ENCODE measurements at places on chromosomes 3 and 15. TPM values are rescaled to one million over a fixed set of nuclear protein-coding genes. Genes with fewer than 3 reads are reported as not detected.

Gene NTRK3
- total RNA-seq = 0.09 TPM

GRCh38 chr3:127688022-127688415 lies 15.3 kb downstream of the ABTB1 start:
- no peak for DNase-seq
- H3K27me3 ChIP-seq = no peaks in the 10 kb centered on the region
- peaks cover 31% of the 10 kb centered on the region for H3K36me3 ChIP-seq
- no peak overlapping the region for H3K27ac ChIP-seq
- no peak overlapping the region for H3K4me3 ChIP-seq
- H3K4me1 ChIP-seq = peaks cover 65% of the 10 kb centered on the region

Gene CKMT1A
- total RNA-seq = not detected

DNA sequence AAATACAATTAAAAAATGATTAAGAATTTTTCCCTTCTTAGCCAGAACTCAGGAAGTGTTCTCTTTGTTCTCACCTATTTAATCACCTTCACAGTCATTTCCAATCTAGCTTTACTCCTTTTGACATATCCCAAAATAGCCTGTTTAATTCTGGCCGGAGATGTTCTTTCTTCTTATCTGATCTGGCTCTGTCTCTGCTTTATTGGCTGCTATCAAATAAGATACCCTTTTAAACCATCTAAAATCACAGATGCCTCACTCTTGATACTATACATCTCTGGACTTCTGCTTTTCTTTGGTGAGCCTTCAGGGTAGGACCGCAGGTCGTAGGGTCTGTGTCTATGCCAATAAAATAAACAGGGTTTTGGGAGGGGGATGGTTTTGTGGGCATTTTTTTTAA lies 319.2 kb upstream of the SEMA6D start:
- no peak overlapping the region for H3K4me3 ChIP-seq
- no peaks in the 10 kb centered on the region for H3K36me3 ChIP-seq
- DNase-seq = no peak
- H3K27ac ChIP-seq = no peak overlapping the region

Gene AADACL2
- total RNA-seq = not detected

DNA sequence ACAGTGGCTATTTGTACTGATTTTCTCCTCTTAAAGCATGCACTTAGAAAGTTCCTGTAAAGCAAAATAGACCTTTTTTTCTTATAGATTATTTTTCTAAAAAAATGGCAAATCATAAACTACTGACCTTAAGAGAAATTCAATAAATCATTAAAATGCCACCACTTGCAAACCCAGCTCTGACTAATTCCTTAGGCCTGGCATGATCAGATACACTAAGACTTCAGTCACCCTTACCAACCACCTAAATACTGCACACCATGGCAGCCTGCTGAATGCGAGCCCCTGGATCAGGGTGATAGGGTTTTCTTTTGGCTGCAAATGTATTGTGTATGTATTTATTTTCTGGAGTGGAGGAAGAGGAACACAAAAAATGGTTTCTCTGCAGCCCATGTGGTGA lies 370.6 kb upstream of the TBL1XR1 start:
- no peaks in the 10 kb centered on the region for H3K4me1 ChIP-seq
- no peak overlapping the region for H3K27ac ChIP-seq
- DNase-seq = no peak
- no peak overlapping the region for H3K4me3 ChIP-seq

Gene MAP1A
- 37.3 TPM for total RNA-seq

- H3K27ac ChIP-seq = no peak overlapping the region
- H3K4me3 ChIP-seq = no peak overlapping the region
- 0 out of 2 replicates have a peak, but pooled peaks cover 2% of the 10 kb centered on the region for H3K27me3 ChIP-seq
- no peak for DNase-seq
- no peaks in the 10 kb centered on the region for H3K36me3 ChIP-seq
- no peaks in the 10 kb centered on the region for H3K4me1 ChIP-seq
Observed at GRCh38 chr15:65393557-65393956, 15.8 kb upstream of the IGDCC3 start.

DNA sequence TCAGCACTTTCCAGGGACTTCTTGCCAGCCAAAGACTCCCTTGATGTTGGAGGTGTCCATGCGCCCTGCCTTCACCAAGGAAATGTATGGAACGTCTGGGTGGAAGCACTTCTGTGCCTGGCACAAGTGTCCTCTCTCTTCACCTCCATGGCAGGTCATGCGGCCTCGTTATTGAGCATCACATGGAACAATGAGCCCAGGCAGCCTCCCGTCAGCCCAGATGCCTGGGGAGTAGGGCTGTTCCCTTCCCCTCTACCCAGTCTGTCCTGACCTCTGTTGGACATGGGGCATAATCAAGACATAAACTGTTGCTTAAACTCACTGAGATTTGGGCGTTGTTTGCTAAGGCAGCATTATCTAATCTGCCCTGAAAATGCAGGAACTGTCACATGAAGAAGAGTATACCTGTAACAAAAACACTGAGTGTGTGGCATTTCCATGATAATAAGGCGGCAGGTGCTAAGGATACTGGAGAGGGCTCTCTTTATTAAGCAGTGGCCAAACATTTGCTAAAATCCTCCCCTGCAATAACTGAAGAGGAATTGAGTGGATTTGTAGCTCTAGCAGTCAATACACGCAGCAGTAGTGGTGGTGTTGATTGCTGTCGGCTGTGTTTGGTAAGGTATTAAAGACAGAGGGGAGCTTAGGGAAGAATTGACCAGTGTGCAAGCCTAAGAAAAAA lies 338.2 kb upstream of the ATP10A start:
- no peaks in the 10 kb centered on the region for H3K4me1 ChIP-seq
- no peak overlapping the region for H3K27ac ChIP-seq
- H3K36me3 ChIP-seq = no peaks in the 10 kb centered on the region
- no peak for DNase-seq
- no peaks in the 10 kb centered on the region for H3K27me3 ChIP-seq
- no peak overlapping the region for H3K4me3 ChIP-seq

- DNase-seq = no peak
- peaks cover 54% of the 10 kb centered on the region for H3K36me3 ChIP-seq
- H3K27ac ChIP-seq = no peak overlapping the region
- no peaks in the 10 kb centered on the region for H3K4me1 ChIP-seq
- no peak overlapping the region for H3K4me3 ChIP-seq
- no peaks in the 10 kb centered on the region for H3K27me3 ChIP-seq
Observed at GRCh38 chr15:42691308-42691707, 45.6 kb downstream of the CDAN1 start.

Gene CGGBP1
- total RNA-seq = 49.7 TPM

- H3K4me3 ChIP-seq = no peak overlapping the region
- no peak for DNase-seq
- no peaks in the 10 kb centered on the region for H3K27me3 ChIP-seq
Observed at GRCh38 chr15:40823572-40824343, 4.8 kb downstream of the PPP1R14D start.

- peaks cover 36% of the 10 kb centered on the region for H3K4me1 ChIP-seq
- peak overlapping the region; percentile 79 for H3K27ac ChIP-seq
- no peak overlapping the region for H3K4me3 ChIP-seq
- H3K27me3 ChIP-seq = no peaks in the 10 kb centered on the region
- peak; percentile 52 for DNase-seq
Observed at GRCh38 chr3:16033889-16034687, 140.4 kb upstream of the GALNT15 start.

DNA sequence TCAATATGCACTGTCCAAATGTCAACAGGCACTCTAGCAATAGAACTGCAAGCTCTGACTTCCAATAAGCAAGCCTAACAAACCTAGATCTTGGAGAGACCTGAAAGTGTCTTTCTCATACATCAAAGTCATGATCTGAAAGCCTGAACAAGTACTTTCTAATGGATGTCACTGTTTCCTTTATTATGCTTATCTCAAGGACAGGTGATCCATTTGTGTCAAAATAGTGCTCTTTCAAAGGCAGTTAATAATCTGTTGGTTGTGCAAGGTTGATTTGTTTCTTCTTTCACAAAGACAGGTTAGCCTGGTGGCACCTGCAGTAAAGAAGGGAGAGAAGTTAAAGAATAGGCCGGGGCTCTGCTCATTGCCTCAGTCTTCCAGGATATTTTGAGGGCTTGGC lies 146.8 kb downstream of the EPHB1 start:
- no peak overlapping the region for H3K4me3 ChIP-seq
- no peak overlapping the region for H3K27ac ChIP-seq
- no peak for DNase-seq
- H3K4me1 ChIP-seq = no peaks in the 10 kb centered on the region
- H3K36me3 ChIP-seq = no peaks in the 10 kb centered on the region
- H3K27me3 ChIP-seq = no peaks in the 10 kb centered on the region

DNA sequence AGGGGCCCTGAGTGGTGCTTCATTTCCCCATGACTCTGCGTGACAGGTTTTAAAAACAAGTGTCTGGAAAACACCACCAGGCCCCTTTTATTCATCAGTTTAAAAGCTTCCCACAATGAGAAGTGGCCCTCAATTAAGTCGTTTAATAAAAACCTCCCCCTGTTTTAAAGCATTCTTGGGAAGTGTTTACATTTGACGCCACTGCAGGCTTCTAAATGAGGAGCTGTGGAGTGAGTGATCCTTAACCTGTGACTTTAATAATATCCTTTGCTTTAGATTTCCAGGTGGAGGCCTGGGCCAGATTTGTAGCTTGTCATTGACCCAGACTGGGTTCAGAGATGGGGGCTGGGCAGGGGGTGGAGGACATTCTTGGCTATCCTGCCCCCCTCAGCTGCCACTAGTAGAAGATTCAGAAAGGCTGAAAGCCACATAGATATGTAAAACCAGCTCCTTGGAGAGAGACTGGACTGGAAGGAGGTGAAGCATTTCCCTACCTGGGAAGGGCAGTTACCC lies 11.3 kb downstream of the CGNL1 start:
- H3K4me1 ChIP-seq = peaks cover 16% of the 10 kb centered on the region
- no peaks in the 10 kb centered on the region for H3K27me3 ChIP-seq
- no peak overlapping the region for H3K4me3 ChIP-seq
- no peak overlapping the region for H3K27ac ChIP-seq
- H3K36me3 ChIP-seq = no peaks in the 10 kb centered on the region

- H3K27me3 ChIP-seq = peaks cover 26% of the 10 kb centered on the region
- no peaks in the 10 kb centered on the region for H3K4me1 ChIP-seq
- no peaks in the 10 kb centered on the region for H3K36me3 ChIP-seq
- no peak overlapping the region for H3K27ac ChIP-seq
- no peak overlapping the region for H3K4me3 ChIP-seq
Observed at GRCh38 chr15:91307601-91308000, 207.5 kb downstream of the SV2B start.

Gene FSD2
- not detected for total RNA-seq
